ENCODE measurements at places on chromosomes 4 and X.
A peak's percentile ranks its signal among the peaks of the same experiment; 100 is the strongest.

DNA sequence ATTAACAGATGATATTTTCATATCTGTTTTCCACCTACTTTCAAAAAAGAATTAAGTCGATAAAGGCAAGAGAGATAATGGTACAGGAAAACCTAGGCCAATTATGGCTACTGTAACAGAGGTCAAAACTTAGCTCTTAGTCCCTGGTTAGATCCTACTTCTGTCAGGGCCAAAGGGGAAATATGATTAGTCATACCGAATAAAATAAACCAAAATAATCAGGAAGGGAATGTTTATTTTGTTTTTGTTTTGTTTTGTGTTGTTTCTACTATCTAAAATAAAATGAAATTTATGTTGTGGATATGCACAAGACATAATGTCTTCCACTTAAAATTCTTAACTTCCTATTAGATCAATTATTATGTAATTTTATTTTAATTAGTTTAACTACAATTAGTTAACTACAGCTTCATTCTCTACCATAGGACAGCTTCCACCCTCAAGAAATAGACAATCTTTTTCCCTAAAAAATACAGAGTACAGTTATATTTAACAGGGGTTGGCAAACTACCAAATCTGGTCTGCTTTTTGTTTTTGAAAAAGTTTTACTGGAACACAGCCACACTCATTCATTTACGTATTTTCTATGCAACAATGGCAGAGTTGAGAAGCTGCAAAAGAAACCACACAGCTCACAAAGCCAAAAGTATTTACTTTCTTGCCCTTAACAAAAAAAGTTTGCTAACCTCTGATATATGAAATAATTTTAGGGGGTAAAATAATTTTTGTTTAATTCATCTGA lies 25.4 kb downstream of the TMEM47 start:
- no peak for DNase-seq

GRCh38 chrX:140034916-140035315 lies 69.6 kb upstream of the CXorf66 start:
- no peak for DNase-seq

GRCh38 chrX:77442728-77443127 lies 4.5 kb upstream of the FGF16 start:
- DNase-seq, result no peak

DNA sequence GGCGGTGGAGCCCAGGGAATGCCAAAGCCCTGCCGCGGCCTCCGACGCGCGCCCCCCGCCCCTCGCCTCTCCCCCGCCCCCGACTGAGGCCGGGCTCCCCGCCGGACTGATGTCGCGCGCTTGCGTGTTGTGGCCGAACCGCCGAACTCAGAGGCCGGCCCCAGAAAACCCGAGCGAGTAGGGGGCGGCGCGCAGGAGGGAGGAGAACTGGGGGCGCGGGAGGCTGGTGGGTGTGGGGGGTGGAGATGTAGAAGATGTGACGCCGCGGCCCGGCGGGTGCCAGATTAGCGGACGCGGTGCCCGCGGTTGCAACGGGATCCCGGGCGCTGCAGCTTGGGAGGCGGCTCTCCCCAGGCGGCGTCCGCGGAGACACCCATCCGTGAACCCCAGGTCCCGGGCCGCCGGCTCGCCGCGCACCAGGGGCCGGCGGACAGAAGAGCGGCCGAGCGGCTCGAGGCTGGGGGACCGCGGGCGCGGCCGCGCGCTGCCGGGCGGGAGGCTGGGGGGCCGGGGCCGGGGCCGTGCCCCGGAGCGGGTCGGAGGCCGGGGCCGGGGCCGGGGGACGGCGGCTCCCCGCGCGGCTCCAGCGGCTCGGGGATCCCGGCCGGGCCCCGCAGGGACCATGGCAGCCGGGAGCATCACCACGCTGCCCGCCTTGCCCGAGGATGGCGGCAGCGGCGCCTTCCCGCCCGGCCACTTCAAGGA lies at the start of gene FGF2:
Gene FGF2 (plus strand): TSS at position 279 of the 705 bp plus-strand sequence. CDS start 344 bp downstream, at position 623.
- DNase-seq, result no peak

GRCh38 chrX:118779581-118779980 lies 44.0 kb upstream of the ZCCHC12 start:
- DNase-seq, result no peak

DNA sequence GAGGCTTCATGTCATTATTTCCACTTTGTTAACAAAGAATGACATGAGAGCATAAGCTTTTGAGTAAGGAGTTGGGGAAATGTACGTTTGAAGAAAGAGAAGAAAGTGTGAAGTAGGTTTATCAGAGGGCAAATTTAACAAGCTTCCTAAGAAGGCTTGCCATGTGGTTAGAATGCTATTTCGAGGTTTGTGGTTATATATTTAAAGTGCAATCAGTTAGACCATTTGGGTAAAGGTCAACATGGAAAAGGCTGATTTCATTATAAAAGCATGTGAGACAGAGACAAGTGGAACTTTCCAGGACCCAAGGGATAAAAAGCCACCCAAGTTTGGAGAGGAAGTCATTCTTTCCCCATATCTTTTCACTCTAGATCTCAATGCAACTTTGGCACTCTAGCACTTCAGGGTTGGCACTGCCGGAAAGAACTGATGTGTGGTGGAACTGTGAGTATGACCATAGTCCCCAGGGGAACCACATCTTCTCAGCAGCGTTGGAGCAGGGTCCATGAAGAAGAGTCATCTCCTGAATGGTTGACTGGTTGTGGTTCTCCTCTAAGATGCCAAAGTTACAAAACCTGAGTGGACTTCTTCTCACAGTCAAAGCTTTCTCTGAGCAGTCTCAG lies 529.9 kb downstream of the MID1IP1 start:
- DNase-seq, result no peak

DNA sequence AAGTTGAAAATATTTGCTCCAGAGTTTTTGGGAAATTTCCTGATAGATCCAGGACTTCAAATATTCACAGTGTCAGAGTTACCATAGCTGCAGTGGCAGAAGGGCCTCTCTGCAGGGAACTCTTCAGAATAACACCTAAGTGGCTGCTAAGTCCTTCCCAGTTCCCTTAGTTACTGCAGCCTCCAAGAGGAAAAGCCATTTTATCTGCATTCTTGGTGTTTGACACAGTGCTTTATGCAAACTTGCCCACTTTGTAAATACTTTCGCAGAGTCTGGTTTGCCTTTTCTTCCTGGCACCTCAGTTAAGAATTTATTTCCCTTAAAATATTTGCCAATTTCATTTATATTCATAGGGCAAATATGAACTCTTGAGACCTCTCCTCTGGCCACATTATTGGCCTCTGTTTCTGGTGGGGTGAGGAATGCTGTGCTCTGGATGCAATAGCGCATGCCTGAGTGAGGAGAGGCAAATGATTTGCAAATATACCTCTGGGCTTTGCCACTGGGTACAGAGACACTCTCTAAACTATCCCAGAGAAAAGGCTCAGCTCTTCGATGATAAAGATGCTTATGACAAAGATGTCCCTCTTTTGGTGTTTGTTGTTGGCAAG lies 566.3 kb upstream of the NR3C2 start:
- no peak for DNase-seq

- DNase-seq, result no peak
Measured at GRCh38 chrX:112233164-112233563, 150.6 kb upstream of the TRPC5 start.

GRCh38 chr4:78056265-78057129 lies 626 bp upstream of the FRAS1 start:
- DNase-seq, result no peak

- DNase-seq, result no peak
Measured at GRCh38 chrX:64395568-64395929, 297 bp upstream of the MTMR8 start.

DNA sequence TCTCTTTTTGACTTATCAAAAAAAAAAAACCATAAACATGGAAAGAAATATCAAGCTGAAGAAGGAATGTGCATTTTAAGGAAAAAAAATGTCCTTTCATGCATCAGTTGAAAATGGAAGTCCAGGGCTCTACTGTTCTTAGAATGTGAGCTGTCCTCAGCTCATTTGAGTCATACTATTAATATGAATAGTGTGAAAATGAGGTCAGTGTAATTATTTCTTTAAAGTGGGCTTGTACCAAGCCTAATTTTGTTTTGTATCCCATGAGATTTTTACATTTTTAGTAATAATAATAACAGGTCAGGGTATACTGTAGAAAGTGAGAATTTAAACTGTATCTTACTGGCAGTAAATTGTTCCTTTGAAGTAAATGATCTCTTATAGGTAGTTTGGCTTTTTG lies 148.5 kb downstream of the NAA11 start:
- DNase-seq, result no peak

DNA sequence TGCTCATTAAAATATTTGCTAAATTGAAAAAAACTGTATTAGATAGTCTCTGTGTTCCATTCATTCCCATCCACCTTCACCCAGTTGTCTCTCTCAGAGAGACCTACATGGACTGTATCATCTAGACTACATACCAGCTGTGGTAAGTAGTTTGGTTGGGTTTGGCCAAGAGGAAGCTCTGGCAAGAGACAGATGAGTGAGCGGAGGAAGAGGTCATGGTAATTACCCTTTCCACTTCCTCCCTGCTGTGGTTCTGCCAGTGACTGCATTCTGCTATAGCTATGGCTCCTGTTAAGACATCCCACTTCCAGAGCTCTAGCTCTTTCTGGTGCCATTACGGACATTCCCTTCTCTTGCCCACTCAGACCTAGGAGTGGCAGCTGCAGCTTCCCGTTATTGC lies 239.0 kb upstream of the MID1 start:
- no peak for DNase-seq

GRCh38 chr4:915041-915474 lies 17.1 kb downstream of the GAK start:
- DNase-seq, result no peak

- no peak for DNase-seq
Measured at GRCh38 chr4:166324321-166324720, 451.3 kb downstream of the TLL1 start.

GRCh38 chrX:136493011-136493410 lies 4.4 kb upstream of the HTATSF1 start:
- no peak for DNase-seq

GRCh38 chrX:44770121-44770520 lies 73.7 kb upstream of the DUSP21 start:
- DNase-seq, result no peak

GRCh38 chr4:110905367-110905766 lies 282.5 kb upstream of the PITX2 start:
- DNase-seq, result no peak

- peak; percentile 31 for DNase-seq
Measured at GRCh38 chr4:184097241-184097605, 120.5 kb downstream of the ENPP6 start.

GRCh38 chr4:37389967-37390580 lies 145.5 kb downstream of the NWD2 start:
- DNase-seq, result no peak

DNA sequence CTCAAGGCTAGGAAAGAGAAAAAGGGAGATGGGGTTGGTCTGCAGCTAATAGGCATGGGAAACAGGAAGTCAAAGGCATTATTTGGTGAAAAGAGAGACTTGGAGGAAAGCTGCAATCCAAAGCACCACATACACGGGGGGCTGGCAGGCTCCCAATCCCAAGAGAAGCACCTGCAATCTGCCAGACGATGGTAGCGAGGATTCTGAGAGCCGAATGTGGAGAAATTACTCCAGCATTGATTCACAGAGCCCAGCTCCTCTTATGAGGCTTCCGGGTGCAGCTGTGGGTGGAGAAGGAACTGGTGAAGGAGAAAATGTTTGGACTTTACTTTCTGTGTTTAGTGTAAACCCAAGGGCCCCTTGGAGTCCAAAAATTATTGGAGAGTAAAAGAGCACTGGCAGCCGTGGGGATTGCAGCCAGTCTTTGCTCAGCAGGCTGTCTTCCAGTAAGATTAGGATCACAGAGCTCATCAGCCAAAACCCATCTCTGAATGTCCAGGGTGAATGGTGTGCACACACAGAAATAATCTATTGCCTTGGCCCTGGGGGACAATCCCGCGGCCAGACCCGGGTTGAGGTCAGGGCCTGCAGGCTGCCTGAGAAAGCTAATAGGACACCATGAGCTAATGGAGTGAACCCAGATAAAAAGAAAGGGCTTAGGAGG lies 197.6 kb downstream of the KIT start:
- DNase-seq, result no peak

DNA sequence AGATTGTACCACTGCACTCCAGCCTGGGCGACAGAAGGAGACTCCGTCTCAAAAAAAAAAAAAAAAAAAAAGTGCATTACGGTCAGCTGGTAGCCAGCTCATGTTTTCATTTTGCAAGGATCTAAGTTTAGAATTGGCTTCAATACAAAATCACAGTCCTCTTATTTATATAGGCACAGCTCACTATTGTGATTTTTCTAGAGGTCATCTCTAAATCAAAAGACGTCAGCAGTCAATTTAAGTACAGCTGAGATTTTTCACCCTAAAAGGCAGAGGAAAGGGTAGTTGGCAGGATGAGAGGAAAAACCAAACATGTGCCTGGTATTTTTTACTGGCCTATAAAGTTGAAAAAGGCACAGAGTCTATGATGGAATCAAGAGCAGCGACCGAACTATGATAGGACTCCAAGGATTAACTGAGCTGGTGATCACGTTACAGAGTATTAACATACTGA lies 30.8 kb downstream of the ASB5 start:
- no peak for DNase-seq

DNA sequence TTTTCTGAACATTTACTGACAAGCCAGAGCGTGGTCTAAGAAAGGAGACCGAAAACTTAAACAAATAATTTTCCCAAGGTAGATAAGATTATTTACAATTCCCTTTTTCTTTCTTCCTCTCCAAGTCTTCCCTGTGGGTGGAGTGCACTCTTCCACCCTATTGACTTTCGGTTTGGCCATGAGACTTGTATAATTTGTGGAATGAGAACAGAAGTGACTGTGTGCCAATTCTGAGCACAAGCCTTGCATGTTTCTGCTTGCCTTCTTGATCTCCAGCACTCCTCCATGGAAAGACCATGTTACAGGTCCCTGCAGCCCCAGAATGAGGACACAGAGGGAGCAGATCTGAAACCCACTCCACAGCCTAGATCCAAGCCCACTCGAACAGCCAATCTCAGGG lies 150.0 kb upstream of the HPGD start:
- DNase-seq, result no peak

- no peak for DNase-seq
Measured at GRCh38 chrX:14489437-14489836, 39.9 kb upstream of the GLRA2 start.

DNA sequence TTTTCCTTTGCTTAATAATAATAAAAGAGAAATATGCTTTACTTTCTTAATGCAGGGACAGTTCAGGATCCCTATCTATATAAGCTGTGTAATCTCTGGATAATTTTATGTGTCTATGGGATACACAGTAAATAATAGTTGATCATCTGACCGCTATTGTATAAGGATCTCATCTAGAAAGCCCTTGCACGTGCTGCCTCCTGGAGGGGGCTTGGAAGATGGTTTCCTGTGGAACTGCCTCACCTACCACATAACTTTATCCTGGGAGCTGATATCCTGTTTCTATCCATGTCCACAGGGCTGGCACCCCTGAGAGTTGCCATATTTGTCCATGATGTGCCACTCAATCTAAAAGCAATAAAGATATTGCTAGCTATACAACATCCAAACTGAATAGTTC lies 139.3 kb upstream of the FRMPD4 start:
- no peak for DNase-seq
